HT1080 (cell line): ENCODE measurements at places on chromosomes 6 and 20. TPM values are rescaled to one million over a fixed set of nuclear protein-coding genes. Genes with fewer than 3 reads are reported as not detected.

Gene DPPA5
- total RNA-seq, result not detected in 2 replicates

DNA sequence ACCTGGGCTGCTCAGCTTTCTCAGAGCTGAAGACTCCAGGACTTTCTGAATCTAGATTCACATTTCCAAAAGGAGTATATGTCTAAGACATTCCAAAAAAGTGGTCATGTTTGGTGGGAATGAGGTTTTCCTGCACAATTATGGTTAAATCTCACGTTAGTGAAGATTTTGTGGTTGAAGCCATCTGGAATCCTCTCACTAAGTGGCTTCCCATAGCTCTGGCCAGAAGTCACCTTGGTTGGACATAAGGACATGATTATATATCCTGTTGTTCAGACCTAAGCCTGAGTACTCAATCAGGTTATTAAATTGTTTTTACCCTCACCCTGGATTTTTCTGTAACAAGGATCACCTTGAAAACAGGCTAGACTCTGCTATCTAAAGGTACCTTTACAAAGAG lies 176.1 kb upstream of the PLN start:
- no peak for DNase-seq

DNA sequence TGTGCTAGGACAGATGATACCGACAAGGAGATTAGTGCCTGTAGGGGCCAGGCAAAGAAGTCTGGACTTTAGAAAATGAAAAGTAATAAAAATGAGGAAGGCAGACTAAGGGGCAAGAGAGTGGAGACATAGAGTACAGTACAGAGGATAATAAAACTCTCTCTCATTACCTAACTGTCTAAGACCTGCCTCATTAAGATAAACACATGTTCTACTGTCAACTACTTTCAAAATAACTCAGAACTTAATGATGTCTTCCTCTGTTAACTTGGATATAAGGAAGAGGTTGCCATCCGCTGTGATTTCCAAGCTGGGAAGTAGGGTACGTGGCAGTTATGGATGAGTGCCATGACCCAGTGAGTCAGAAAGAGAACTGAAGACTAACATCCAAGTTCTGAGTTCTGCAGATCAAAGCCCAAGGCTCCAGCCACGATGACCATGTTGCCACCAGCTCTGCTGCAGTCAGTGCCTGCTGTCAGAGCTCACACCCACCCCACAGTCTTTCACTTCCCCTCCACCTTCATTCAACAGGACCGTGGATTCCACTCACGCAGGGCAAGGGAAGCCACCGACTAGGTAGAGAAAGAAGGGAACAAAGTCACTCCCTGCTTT lies 81.8 kb downstream of the KIF16B start:
- peak; percentile 47 for DNase-seq

DNA sequence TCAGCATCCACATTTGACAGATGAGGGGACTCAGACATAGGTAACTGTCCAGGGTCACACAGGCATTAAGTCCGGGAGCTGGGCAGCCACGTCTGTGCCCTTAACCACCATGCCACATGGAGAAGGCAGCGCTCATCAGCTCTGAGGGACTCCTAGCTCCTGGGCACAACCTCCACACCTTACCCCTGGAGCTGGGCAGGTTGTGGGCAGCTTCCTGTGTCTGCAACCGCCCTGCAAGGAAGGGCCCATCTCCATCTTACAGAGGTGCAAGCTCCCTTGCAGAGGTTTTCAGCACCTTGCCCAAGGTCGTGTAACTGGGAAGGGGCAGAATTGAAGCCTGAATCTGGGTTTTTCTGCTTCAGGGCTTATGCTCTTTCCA lies 7.9 kb downstream of the CCDC167 start:
- DNase-seq, result no peak

DNA sequence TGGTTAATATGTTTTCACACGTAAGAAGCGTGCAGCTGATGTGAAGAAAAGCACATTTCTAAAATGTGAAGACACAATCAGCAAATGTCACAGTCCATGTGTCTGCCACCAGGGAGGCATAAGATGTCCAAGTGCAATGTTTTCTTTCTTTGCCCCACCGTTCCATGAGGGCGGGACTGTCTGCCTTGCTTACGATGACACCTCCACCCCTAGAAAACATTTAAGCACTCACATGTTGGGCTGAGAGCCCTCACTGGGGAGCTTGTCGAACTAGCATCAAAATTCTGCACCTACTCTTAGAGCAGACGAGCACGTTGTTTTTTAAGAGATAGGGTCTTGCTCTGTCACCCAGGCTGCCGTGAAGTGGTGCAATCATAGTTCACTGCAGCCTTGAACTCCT lies 57.6 kb downstream of the PSMG4 start:
- no peak for DNase-seq

DNA sequence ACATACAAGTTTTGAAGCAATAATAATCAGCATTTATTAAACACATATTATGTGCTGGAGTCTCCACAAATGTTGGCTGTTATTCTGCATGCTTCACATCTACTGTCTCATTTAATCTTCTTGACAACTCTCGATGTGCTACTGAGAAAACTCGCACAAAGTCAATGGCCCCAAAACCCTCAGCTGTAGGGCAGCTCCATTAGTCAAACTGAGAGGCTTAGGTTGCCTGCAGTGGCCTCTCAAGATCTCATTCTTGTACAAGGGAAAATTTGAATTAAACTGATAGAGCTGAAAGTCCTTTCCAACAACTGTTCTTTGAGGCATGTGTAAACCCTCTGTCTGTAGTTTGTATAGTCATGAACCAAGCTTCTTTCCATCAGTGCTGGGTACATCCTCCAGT lies 49.8 kb downstream of the MBOAT1 start:
- DNase-seq, result no peak

DNA sequence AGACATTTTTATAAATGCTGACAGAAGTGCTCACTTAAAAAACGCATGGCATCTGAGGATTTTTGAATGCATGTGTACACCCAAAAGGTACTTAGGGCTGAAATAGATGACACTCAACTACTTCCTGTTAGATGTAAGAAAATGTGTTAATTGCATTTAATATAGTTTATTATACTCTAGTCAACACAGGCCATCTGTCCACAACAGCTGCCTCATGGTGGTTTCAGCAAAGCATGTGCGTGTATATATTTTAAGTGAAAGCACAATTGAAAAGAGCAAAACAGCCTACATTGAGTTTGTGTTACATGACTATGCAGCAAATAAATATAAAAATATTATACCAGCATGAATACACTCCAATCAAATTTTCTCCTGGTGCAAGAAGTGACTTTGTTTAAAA lies 1233.0 kb upstream of the EYS start:
- DNase-seq, result no peak

DNA sequence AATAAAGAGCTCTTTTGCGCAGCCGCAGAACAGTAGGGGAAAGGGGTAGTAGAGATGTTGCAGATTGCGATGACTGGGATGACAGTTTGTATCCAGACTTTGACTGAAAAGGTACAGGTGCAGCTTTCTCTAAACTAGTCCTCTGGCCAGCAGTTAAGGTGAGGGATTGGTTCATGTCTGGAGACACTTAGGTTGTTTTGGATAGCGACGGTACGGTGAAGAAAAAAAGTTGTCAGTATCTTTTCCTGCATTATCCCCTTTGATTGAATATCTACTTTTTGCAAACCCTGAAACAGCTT lies 537 bp downstream of the PRR3 start:
- DNase-seq, result no peak

DNA sequence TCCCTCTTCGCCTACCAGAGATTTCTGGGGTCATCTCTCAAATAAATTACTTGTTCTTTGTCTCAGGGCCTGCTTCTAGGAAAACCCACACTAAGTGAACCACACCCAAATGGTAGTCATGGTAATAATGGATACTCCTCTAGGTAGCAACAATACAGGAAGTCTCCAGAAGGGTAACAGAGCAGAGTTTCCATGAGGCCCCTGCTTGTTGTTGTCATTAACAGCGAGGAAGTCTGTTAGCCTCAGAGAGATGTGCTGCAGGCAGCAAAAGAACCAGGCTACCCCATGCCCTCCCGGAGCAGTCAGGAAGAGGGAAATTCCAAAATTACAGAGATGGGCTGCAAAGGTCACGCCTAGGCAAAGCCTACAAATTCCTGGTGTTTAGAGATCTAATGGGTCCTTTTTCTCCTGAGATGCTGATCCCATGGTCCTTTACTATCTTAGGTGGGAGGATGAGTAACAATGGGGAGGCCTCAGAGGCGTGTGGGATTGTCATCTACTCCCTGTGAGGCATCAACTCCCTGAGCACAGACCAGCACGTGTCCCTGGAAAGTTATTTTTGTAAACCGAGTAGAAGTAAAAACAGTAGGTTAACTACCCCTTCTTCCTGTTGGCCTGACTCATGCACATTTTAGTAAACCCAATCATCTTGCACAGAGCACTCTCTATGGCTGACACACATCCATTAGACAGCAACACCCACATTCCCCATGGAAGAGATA lies 10.1 kb downstream of the ISM1 start:
- peak; percentile 97 for DNase-seq

DNA sequence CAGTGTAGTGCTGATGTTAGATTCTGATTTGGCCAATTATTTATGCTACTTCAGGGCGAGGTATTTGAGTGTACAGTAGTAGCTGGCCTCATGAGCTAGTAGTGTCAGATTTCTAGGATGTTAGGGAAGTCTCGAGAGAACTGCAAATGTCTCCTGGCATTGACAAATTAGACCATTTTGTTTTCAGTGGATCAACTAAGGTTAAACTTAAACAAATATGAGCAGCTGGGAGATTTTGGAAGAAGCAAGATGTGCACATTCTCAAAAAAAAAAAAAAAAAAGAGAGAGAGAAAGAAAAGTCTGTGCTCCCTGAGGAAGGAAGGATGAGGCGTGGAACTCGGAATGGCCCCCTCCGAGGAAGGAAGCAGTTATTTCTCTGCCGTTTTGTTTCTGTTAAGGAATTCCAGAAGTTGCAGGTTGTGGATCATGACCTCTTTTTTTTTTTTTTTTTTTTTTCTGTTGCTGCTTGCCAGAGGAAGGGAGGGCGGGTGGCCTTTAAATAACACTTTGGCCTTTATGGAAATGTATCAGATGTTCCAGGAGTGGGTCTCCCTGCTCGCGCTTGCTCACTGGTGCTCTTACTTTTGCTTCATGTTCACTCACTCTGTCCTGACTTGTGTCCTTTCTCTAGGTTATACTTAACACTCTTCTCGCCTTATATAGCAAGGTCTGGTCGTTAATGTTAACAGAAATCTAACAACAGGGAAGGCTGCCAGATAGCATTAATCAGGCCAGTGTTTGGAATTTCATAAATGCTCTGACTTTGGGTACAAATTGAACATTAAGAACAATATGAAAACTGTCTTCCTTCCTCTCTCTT lies 124.4 kb downstream of the TCP11 start:
- no peak for DNase-seq

- DNase-seq, result no peak
Measured at GRCh38 chr6:318243-318890, 26.1 kb downstream of the DUSP22 start.

DNA sequence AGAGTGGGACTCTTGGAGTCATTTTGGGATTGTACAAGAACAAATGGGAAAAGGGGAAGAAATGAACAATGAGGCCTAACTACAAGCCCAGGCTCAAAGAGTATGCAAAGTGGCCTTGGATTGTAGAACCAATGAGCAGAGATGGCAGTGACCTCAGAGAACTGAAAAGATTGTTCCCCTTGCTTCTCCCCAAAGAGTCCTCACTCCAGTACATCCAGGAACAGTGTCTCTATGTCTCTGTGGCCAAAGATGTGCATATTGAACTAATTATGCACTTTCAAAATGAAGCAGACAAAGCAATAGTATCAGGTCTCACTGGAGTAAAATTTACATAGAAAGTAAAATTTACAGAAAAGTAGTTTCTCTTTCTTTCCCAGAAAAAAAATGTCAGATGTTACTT lies 81.0 kb downstream of the SMLR1 start:
- DNase-seq, result no peak

DNA sequence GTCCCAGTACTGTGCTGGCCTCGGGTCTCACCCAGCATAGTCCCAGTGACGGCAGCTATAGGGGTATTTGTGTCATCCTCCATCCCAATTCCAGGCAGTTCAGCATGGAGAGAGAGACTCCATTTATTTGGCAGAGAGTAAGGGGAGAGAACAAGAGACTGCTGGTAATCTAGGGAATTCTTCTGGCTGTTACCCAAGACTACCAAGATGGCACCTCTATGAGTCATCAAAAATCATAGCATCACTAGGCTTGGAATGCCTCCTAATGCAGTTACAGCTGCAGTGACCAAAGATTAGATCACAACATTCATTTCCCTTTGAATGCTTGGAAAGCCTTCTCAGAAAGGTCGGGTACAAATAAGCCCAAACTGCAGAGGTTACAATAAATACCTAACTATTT lies 660.4 kb upstream of the FLRT3 start:
- peak; percentile 90 for DNase-seq

DNA sequence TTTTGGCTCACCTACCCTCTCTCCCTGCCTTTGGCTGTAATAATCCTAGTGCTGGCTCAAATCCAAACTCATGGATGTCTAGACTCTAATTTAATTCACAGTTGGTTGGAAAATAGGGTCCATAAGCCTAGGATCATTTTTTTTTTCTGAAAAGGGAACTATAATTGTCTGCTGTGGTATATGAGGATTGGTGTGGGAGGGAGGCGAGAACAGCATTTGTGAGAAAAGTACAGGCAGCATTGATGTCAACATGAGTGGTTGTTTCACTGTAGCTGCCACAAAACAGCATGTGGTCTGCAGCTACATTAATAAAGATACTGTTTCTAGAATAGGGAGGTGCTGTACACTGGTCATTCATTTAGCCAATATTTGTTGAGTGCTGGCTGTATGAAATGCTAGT lies 18.6 kb upstream of the POLR1H start:
- DNase-seq, result no peak

GRCh38 chr6:105326216-105326615 lies 76.7 kb downstream of the PREP start:
- peak; percentile 72 for DNase-seq

DNA sequence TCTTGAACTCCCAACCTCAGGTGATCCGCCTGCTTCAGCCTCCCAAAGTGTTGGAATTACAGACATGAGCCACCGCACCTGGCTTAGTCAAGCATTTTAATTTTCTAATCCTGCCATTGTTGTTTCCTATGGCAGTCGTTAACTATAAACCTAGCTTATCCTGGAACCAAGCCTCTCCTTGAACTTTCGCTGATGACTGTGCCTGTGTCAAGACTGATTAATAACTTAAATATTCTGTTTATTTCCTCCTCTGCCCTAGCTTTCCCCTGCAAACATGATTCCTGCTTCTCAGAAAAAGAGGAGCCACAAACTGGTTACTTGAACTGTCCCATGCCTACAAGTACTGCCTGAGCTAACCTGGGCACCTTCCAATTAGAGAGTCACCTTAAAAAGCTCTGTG lies 1.5 kb downstream of the VNN1 start:
- peak; percentile 75 for DNase-seq
